Stromal cell of bone marrow (primary cell): ENCODE measurements at places on chromosomes 6 and 20.

GRCh38 chr6:139174961-139175360 lies 40.1 kb downstream of the HECA start:
- no peak for DNase-seq

DNA sequence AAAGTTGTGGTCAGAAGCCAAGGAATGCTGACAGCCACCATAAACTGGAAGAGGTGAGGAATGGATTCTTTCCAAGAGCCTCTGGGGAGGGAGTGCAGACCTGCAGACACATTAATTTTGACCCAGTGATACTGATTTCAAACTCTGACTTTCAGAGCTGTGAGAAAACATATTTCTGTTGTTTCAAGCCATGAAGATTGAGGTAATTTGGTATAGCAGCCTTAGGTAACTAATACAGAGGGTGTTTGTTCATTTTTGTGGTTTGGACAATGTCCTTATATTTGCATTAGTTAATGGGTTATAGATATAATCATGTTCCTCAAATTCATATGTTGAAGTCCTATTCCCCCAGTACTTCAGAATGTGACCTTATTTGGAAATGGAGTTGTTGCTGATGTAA lies 85.4 kb upstream of the GTSF1L start:
- no peak for DNase-seq

- DNase-seq: no peak
Measured at GRCh38 chr6:45123023-45123422, 205.1 kb upstream of the RUNX2 start.

- no peak for DNase-seq
Measured at GRCh38 chr6:1885576-1886011, 275.9 kb downstream of the FOXC1 start.

- DNase-seq: no peak
Measured at GRCh38 chr6:134316733-134317431, 1.0 kb downstream of the SGK1 start.

- DNase-seq: no peak
Measured at GRCh38 chr6:134114918-134115714, 62.7 kb upstream of the SLC2A12 start.

GRCh38 chr6:100796049-100796823 lies 84.9 kb downstream of the ASCC3 start:
- DNase-seq: no peak

- peak; percentile 10 for DNase-seq
Measured at GRCh38 chr6:49030251-49031020, 432.6 kb downstream of the MMUT start.

DNA sequence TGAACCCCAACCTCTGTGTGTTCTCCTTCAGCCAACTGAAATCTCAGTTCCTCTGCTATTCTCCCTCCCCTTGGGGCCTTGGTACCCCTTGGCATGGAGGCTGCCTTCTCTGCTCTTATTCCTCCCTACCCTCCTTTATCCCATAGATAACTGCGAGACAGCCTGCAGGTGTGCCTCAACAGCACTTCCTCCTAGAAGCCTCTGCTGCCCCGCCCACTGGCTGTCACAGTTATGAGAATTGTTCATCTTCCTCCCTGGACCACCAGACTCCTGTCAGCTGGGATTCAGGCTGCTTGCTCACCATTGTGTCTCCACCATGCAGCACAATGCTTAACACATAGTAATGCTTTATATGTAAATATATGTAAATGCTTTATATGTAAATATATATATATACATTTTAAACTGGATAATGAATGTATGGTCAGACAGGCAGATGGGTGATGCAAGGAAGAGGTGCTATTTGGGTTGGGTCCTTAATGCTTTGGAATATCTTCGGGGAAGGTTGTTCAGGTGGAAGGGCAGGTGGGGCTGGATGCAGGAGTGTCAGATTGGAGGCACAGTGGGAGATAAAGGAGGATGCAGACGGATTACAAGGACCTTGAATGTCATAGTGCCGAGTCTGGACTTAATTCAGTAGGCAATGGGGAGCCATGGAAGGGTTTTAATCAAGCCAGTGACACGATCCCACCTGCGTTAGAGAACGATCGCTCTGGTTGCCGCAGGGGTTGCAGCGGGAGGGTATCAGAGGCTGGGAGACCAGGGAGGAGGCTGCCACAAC lies 4.9 kb downstream of the CDH22 start:
- no peak for DNase-seq

DNA sequence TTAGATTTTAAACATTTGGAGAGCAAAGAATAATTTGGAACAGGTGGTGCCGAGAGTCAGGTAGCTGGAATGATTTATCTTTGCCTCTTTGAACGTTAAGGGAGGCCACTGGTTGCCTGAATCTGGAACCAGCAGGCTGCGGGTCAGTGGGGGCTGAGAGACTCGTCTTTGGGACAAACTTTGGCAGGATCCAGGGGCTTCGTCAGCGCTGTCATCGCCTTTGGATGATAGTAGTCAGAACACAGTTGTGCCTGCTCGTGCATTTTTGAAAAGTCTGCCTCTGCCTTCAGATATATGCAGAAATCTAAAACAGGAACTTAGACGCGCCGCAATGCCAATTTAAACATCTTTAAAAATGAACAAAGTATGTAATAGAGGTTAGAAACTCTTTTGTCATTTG lies 5.0 kb downstream of the EYA2 start:
- DNase-seq: no peak

GRCh38 chr6:157660414-157660813 lies 162.6 kb upstream of the SNX9 start:
- no peak for DNase-seq

GRCh38 chr6:158715330-158716311 lies 65.8 kb downstream of the SYTL3 start:
- no peak for DNase-seq

DNA sequence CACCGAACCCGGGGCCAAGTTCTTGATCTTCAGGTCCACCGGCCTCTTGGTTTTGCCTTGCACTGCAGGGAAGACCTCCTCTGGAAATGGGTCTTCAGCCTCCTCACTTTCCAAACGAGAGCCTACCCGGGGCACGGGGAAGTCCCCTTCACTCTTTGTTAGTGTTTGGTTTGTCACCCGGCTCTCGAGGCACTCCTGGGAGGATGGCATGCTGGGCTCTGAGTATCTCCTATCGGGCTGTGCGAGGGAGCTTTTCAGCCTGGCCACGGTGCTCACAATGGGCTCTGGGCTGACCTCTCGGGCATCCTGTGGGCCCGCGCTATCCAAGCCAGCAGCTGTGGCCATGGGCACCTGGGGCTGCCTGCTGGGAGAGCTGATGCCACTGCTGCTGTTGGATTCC lies 8.1 kb downstream of the TAGAP start:
- DNase-seq: no peak

GRCh38 chr6:12001706-12002435 lies 10.2 kb upstream of the HIVEP1 start:
- no peak for DNase-seq

GRCh38 chr20:9214685-9215084 lies 145.8 kb downstream of the PLCB4 start:
- DNase-seq: peak; percentile 84

- DNase-seq: no peak
Measured at GRCh38 chr6:153958860-153959259, 80.2 kb upstream of the OPRM1 start.

GRCh38 chr6:144415014-144415413 lies 129.9 kb downstream of the UTRN start:
- no peak for DNase-seq

DNA sequence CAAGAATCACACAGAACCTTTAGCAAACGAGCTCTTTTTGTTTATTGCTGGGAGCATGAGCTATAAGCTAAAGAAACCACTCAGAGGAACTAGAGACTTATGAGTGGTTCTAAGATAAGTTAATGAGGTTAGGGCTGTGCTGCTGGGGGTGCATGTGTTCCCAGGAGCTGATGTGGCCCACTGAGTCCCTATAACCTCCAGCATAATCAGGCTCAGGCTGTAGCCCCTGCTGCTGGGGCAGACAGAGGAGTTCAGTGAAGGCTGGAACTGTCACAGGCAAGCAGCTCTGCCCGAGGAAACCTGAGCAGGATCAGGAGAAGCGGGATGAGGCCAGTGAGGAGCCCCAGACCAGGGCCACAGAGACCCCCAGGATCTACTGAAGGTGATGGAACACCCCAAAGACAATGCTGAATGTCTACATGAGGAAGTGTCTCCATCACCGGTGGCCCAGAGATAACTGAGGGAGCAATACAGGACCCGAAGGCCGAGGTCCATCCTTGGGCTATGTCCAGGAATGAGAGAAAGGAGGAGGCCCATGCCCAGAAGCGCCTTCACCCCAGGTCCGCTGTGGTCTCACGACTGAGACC lies 17.3 kb downstream of the TUBB2B start:
- DNase-seq: no peak

DNA sequence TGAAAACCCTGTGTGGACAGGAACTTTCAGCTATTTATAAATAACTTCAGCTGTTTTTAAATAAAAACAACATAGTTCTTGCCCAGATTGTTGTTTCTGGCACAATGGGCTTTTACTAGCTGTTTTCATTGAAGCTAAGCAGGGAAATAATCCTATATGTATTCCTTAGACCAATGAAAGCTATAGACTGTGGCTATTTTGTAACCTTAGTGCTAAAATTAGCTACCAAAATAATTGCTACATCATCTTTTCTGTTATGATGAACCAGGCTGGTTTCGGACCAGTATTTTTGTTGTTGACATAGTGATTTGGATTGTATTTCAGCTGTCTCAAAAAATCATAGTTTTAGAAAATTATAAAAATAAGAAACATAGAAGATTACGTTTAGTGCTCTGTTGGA lies 13.7 kb downstream of the PHF3 start:
- DNase-seq: peak; percentile 23

GRCh38 chr6:142857233-142857761 lies 87.7 kb downstream of the HIVEP2 start:
- no peak for DNase-seq

- DNase-seq: no peak
Measured at GRCh38 chr6:49933526-49933925, 30.4 kb downstream of the DEFB114 start.

DNA sequence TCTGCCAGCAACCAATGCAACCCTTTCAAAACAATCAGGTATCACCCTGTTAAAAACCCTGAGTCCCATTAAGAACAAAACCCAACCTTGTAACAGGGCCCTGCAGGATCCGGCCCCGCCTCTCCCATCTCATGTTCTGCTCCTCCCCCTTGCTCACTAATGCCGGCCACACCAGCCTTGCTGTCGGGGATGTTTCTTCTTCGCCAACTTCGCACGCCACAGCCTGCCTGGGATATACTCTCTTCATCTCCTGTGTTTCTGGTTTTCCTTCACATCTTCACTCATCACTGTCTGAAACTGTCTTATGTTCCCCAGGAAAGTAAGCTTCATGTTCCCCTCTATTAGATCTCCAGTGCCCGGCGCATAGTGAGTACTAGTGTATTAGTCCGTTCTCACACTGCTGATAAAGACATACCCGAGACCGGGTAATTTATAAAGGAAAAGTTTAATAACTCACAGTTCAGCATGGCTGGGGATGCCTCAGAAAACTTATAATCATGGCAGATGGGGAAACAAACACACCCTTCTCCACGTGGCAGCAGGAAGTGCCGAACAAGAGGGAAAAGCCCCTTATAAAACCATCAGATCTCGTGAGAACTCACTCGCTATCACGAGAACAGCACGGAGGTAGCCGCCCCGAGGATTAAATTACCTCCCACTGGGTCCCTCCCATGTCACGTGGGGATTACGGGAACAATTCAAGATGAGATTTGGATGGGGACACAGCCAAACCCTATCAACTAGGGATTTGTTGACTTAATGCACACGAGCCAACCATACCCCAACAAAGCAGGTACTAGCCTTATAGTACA lies 5.1 kb downstream of the TP53RK start:
- DNase-seq: peak; percentile 44

- no peak for DNase-seq
Measured at GRCh38 chr6:36933102-36933501, 21.4 kb upstream of the PI16 start.

DNA sequence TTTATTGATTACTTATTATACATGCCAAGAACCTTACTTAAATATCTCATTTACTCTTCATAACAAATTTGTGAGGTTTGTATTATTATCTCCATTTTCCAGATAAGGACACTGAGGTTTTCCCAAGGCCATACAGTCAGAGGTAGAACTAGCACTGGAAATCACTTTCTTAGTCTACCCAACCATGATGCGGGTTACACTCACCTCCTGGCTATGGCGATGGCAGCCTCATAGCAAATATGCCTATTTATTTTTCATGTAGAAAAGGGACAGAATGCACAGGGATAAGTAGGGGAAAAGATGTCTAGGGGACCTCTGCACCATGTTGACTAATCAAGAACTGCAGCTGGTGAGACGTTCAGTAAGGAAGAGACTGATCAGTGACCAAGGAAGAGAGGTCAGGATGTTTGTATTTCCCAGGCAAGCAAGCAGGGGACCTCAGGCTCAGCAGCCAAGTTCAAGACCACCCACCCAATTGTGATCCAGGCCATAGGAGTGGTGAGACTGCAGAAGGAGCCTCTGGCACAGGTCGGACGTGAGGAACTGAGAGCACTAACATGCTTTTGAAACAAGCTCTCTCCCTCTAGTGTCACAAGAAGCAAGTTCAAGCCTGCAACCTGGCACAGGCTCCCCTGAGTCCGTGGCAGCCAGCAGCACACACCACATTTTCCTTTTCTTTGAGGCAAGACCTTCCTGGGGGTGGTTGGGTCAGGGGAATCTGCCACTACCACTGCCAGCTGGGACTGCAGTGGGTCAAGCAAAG lies 97.8 kb downstream of the GMPR start:
- no peak for DNase-seq

DNA sequence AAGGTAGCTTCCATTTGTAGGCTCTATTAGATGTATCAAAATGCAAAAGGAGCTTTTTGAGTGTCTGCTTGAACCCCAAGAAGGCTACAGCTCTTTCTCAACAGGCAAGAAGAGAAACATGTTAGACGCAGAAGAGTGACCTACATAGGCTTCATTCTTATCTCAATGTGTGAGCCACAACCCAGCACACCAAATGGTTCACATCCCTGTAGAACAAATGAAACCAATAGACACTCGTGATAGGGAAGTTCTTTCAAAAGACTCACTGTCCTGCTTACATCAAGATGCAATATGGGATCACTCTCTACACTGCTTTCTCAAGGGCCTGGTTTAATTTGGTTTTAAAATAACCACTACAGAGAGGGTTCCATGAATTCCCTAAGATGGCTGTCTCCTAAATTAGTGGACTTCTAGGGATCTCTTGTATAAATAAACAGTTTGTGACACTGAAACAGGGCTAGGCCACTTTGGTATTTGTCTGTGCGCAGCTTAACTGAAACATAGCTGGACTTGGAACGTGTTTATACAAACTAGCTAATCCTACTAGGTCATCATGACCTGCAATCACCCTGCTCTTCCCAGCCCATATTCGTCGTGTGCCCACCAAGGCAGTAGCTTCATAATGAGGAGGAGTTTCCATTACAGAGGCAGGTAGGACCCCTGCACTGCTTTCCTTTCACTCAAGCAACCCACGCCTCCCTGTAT lies 225.4 kb upstream of the PREP start:
- no peak for DNase-seq

DNA sequence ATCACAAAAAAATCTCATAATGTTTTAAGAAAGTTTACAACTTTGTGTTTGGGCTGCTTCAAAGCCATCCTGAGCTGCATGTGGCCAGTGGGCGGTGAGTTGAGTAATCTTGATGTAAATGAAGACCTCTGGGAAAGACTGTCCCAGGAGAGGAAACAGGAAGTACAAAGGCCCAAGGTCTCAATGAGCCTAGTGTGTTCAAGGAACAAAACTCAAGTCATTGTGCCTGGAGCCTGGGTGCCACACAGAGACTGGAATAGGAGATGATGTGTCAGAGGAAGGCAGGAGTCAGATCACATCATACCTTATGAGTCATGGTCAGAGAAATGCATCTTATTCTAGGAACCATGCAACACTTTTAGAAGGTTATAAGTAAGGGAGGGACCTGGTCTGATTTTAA lies 51.5 kb downstream of the COL19A1 start:
- peak; percentile 65 for DNase-seq

GRCh38 chr20:32752458-32753250 lies 9.4 kb upstream of the COMMD7 start:
- no peak for DNase-seq
